ENCODE measurements at places on chromosomes 11 and 22. TPM values are rescaled to one million over a fixed set of nuclear protein-coding genes. Genes with fewer than 3 reads are reported as not detected.

Gene C22orf15
- total RNA-seq, result not detected

Gene IRAG1
- 1.6 TPM for total RNA-seq

DNA sequence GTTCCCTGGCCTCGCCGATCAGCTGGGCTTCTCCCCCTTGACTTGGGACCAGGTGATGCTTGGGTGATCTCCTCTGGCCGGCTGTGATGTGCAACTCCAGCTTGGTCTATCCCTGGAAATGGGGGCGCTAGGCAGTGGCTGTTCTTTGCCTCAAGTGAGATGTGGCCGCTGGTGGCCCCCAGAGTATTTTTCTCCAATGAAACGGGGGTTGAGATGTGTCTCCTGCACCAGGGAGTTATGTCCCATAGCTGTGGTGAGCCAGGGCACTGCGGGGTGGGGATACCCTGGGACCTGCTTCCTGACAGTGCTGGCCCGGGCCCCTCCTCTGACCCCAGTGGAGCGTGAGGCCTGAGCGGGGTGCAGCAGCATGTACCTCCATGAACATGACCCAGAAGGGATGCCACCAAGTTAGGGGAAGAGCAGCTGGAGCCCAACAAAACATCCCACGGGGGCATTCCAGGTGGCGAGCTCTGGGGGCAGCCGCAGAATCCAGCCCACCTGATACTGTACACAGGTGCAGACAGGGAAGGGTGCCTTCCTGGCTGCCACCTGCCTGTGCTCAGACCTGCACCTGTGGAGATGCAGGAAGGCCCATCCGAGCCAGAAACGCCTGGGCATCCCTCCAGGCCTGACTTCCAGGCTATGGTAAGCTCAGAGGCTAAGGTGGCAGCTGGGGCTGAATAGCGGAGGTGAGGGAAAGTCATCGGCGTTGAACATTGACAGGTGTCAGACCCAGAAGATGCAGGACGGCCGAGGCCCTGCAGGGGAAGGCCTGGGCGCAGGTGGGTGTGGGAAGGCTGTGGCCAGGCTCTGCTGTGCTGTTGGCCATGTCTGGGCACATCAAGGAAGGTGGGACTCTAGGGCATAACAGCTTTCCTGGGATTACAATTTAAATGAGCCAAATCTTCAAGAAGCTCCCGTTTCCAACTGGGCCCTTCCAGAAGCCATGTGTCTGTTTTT, 97.3 kb downstream of the CTTN start:
- no peak for DNase-seq

Gene SLC22A6
- 10.6 TPM for total RNA-seq

DNA sequence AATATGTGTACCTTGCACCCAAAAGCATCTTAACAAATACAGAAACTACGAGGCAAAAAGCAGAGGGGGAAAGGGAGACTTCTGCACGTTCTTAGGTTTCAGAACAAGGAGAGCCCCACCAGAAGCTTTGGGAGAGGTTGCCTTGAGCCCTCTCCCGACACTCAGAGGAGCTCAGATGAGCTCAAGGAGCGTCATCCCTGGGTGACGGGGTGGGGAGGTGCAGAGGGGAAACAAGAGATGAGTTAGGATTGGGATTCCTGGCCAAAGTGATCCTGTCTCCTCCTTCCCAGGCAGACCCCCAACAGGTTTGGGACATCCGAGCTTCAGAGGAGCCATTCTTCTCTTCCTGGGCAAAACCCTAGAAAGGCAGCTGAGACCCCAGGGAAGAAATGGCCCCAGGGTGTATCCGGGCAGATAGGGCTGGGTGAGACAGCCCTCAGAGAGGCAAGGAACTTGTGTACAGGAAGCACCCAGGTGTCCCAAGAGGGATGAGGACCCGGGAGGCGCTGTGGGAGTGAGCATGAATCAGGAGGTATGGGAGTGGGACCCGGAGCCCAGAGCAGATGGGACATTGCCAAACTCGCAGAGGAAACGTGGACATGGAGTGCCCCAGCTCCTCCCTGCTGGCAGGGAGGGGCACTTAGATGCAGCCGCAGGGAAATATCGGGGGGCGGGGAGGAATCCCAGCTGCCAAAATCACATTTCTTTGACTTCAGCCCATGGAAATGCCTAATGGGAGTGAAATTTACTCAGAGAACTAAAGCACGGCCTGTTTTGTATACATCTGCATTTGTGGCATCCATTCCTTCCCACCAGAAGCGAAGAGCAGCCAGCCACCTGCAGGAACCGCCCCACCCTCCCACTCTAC, 12.4 kb downstream of the C1QTNF6 start:
- DNase-seq, result no peak

DNA sequence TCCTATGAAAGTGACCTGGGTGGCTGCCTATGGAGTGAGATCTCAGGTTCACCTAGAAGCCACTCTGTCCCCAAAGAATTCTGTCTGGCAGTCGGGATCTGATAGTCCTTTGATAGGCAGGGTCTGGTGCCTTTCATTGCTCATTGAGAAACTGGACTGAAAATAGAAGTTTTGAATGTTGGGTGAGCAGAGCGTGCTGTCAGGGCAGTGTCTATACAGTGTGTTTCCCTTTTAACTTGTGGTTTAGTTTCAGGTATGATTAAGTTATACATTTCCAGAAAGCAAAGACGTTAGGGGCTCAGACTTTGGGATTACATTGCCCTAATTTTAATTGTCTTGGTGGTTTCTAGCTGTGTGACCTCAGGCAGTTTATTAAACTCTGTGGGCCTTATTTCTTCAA, 111.3 kb upstream of the PAX6 start:
- DNase-seq, result no peak

DNA sequence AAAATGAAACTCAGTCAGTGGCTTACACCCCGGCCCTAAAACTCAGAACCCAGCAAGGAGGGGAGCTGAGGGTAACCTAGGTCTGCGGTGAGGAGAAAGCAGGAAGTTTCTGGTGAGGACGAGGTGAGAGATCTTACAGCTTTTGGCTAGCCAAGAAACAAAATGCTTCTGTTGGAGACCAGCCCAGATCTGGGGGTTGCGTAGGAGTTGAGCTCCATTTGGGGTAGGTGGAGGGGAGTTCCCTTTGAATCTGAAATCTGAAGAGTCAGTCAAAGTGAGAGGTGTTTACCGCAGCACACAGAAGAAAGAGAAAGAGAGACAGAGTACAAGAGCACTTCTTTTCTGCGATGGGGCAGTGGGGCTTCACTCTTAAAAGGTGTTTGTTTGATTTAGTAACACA, 29.6 kb downstream of the EHF start:
- no peak for DNase-seq

- no peak for DNase-seq
Measured at GRCh38 chr11:122367809-122368231, 251.8 kb upstream of the BLID start.

GRCh38 chr11:18075444-18075843, 29.4 kb upstream of the TPH1 start:
- DNase-seq, result no peak

Gene HIC2
- total RNA-seq, result 6.1 TPM

GRCh38 chr11:10488934-10489691, 34.0 kb downstream of the AMPD3 start:
- no peak for DNase-seq

- no peak for DNase-seq
Measured at GRCh38 chr22:40235308-40235707, 57.6 kb downstream of the TNRC6B start.

- DNase-seq, result no peak
Measured at GRCh38 chr11:126583594-126584427, 228.3 kb downstream of the ST3GAL4 start.

DNA sequence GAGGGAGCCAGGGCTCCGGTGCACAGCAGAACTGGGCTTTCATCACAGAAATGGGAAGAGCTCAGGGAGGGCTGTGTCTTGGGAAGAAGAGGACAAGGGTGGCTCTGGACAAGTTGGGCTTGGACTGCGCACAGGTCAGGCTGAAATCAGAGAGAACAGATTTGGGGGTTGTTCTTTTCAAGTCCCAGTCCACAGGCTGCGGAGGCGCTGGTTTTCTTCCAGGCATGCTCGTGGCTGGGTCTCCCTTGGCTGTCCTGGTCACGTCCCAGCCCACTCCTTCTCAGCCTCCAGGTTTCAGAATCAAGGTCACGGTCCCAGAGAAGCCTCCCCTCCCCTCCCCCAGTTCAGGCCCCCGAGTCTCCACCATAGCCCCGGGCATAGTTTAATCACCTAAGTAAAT, 17.0 kb downstream of the NECTIN1 start:
- DNase-seq, result no peak

Gene KRTAP5-6
- not detected for total RNA-seq

DNA sequence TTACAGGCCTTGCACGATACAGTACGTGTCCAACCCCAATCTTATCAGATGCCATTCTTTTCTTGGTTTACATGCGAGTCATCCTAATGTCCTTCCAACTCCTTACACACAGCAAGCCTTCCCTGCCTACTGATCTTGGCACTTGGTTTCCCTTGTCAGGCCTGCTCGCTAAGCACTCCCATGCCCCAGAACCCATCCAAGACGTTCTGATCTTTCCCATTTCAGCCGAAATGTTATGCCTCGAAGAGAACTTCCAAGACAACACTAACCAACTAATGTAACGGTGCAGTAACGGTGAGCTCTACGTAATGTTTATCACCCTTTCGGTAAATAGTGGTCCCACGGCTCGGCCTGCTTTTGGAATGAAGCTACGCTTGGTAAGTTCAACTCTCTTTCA, 521 bp downstream of the PES1 start:
- DNase-seq, result no peak

GRCh38 chr11:27309046-27309445, 54.0 kb downstream of the CCDC34 start:
- DNase-seq, result no peak

- DNase-seq, result no peak
Measured at GRCh38 chr22:47301820-47302475, 539.5 kb downstream of the TBC1D22A start.

DNA sequence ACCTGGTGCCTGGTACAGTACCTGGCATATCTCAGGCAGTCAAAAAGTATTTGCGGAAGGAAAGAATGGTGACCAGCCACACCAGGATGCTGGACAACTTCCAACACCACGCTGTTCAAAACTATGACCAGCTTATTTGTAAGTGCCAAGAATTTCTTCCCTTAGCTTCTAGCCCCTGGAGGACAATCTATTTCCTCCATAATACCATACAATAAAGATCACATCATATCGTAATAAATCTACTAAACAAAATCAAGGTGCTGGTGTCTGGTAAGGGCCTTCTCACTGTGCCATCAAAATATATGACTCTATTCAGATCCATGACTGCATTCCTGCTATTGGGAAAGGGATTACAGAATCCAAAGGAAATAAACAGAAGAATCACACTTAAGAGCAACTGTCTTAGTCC, 51.5 kb downstream of the ALG9 start:
- DNase-seq, result no peak

Gene TIGD3
- 5.3 TPM for total RNA-seq

GRCh38 chr11:30521297-30522071, 64.7 kb downstream of the MPPED2 start:
- DNase-seq, result no peak

Gene KCNK4
- total RNA-seq, result 1.6 TPM

Gene KIAA1671
- total RNA-seq, result 4.1 TPM

Gene RAB36
- total RNA-seq, result 2.9 TPM

DNA sequence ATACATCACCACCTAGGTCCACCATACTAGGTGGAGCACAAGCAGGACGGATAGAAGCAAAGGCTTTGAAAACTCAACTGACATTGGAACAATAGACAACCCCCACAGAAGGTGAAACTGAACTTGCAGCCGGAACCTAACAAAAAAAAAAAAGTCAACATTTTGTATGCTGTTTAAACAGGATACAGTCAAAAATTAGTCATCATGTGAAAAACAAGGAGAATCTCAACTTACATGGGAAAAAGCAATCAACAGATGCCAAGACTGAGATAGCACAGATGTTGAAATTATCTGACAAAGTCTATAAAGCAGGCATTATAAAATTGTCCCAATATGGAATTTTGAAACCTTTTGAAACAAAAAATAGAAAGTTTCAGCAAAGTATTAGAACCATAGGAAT, 123.8 kb downstream of the RAB38 start:
- no peak for DNase-seq

DNA sequence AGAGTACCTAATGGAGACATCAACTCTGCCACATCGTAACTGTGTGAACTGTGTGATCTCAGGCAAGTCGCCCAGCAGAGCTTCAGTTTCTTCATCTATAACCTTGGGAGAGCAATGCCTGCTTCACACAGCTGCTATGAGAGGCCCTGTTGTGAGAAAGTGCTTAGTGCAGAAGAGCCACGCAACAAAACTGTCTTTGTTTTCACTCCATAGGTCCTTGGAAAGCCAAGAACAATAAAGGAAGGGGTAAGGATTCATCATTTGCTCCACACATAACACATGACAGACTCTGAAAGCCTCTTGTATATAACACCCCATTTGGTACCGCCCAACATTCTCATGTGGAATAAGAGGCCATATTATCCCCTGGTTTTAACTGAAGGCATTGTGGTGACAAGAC, 231.9 kb upstream of the ISX start:
- no peak for DNase-seq

DNA sequence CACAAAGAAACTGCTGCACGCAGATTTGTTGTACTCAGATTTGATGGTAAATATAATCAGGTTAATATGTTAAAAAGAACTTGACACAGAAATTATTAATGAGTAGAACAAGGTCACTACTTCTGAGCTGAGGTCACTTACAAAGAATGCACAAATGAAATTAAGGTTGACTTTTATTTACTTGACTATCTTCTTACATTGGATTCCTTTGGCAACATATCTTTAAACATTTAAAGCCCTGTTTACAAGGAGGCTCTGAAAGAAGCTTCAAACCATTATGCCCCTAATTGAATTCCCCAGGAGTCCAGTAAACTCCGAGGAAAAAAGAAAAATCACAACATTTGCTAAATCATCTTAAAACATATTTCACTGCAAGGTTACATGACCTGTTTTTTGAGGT, 245.5 kb downstream of the SOX6 start:
- no peak for DNase-seq

Gene LARGE2
- total RNA-seq, result 0.41 TPM

DNA sequence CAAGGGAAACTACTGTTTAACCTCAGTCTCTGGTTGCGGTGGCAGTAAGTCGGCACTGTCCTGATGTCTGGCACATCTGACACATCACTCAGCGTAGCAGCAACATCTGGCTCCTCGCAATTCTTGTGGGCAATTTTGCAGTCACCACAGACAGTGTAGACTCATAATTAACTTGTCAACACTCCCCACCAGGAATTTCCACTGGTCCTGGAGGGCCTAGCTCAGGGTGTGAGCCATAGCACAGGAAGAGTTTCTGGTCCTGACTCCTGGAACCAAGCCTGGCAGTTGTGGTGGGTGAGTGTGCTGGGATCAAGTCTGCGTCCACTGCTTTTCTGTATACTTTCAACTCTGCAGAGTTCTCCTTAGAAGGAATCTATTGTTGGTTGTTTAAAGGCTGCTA, 209.7 kb downstream of the SNX19 start:
- DNase-seq, result no peak

DNA sequence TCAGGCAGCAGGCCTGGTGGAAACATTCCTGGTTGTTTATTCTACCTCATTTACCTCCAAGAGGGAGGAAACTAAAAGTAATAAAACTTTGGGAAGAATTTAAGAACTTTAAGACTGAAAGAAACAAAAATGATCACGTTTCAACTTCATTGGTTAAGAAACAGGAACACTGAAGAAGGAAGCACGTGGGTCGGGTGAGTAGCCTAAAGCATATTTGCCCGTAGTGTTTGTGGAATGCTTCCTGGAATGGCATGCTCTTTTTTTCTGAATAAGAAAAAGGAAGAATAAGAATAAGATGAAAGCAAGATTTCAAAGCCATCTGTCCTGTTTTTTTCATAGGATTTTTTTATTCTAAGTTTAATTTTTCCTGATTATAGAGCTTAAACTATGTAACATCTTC, 83.1 kb downstream of the WNT11 start:
- DNase-seq, result no peak

All from frontal cortex (tissue), 4 donors.